Upper lobe of left lung (tissue), 6 donors: ENCODE measurements at places on chromosomes 1 and 21. TPM values are rescaled to one million over a fixed set of nuclear protein-coding genes. Genes with fewer than 3 reads are reported as not detected.

Gene TMEM200B
- total RNA-seq: 2.1 TPM

Gene CREB3L4
- 16.8 TPM for total RNA-seq

Gene GJA4
- total RNA-seq: 9.1 TPM

Gene ST6GALNAC3
- 6.7 TPM for total RNA-seq

Gene ANGPTL1
- total RNA-seq: 9.6 TPM

Gene BPNT1
- total RNA-seq: 17.5 TPM

Gene DNALI1
- 12.3 TPM for total RNA-seq

Gene KRTAP6-3
- total RNA-seq: not detected
